ENCODE measurements at places on chromosomes 16 and 17.

GRCh38 chr16:71498031-71498430 is 8.9 kb upstream of the ZNF19 start:
- DNase-seq: no peak

- peak; percentile 51 for DNase-seq
Observed at GRCh38 chr16:17173281-17173680, 297.5 kb downstream of the XYLT1 start.

DNA sequence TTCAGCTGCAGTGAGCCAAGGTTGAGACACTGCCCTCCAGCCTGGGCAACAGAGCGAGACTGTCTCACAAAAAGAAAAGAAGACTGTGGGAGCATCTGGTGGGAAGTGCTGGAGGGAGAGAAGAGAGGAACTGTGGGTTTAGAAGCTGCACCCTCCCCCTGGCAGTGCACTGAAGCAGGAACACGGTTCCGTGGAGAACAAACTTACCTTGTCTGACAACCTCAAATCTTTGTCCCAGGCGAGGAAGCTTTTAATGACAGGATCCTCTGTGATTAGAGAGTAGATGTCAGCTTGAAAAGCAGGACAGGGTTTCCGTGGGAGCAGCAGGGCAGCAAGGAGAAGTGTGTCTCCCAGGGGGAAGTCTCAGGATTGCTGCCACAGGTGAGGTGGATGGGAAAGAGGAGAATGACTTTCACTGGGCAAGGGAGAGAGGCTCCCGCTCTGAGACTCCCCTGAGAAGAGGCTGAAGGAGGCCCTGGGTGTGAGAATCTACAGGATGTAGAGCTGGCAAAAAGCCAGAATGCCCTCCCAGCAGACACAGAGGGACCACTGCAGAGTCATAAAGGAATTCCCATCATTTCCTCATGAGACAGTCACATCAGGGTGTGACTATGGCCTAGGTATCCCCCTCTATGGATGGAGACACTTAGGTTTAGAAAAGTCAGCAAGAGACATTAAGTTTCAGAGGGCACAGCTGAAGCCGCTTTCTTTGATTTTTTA is 22.9 kb downstream of the PRR11 start:
- no peak for DNase-seq

DNA sequence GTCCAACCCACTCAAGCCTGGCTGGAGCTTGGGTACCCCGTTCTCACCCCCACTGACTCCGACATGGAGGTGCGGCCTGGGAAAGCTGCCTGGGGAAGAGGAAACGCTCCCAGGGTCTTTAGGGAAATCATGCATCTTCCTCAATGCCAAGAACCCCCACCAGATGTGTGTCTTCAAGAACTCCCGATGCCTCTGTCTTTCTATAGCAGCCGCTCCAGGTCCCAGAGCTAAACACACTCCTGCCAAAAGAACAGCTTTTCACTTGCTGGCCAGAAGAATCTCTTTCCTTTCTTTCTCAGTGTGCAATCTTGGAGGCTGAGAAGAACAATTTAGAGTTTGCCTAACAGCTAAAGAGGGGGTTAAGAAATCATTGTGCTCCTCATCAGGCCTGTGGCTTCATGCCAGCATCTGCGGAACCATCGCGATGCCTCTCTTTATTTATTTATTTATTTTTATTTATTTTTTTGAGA is 41.1 kb upstream of the MTSS2 start:
- DNase-seq: no peak

DNA sequence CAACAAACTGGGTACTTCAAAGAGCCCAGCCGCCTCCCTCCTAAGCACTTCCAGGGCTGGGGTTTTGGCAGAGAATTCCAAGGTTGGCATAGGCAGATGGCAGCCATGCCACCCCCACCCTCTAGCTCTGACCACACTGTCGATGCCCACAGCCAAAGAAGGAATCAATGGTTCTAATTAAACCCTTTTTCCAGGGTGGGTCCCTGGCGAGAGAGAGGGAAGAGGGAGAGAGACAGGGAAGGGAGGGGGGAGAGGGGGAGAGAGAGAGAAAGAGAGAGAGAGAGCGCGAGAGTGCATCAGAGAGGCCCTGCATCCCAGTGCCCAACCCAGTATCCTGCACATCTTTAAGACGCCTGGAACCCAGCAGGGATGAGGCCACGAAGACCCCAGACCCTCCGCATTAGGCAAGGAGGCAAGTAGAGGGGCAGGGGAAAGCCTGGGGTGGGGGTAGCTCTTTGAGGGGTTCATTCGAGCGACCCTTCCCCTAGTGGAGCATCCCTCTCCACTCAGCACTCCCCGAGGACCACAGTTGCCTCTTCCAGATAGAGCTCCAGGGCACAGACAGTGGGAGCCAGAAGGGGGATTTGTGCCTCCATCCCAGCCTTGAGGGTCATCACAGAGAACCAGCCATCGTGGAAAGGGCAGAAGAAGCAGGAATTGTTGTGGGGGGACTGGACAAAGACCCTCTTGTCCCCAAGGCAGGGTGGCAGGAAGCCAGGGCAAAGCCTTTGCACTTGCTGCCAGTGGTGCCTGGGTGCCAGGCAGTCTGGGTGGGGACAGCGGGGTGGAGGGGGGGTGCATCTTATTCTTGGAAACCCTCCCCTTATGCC is 2.6 kb downstream of the SRCIN1 start:
- no peak for DNase-seq

DNA sequence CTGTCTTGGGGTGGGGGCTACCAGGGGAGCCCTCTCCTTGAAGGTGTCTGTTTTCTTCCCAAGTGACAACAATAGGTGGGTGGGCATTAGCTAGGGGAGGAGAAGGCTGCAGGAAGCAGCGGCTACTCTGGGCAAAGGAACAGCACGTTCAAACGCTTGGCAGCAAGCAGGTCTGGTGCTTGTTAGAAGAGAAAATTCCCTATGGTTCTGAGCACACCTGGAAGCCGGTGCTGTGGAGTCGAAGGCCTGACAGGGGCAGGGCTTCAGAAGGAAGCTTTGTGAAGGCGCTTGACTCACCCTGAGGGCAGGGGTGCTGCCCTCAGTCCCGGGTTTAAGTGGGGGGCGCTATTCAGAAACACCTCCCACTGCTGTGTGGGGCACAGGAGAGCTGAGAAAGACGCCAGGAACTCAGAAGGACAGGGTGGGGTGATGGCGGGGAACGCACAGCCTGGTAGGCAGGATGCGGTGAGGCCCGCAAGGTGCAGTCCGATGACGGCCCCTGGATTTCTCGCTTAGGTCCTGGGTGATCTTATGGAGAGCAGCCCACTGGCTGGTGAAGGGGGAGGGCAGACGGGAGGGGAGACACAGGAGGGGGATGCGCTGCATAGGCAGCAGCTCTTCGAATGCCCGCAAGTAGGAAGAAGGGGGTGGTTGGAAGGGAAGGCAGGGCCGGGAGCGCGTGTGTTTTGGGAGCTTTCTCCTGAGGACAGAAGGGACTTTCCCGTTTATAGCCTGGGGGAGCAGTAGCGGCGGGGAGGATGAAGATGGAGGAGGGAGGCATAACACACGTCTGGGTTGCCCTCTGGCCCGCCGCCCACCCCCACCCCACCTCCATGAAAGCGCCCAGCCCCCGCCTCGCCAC is 3.2 kb downstream of the GJD3 start:
- DNase-seq: no peak

- DNase-seq: no peak
Observed at GRCh38 chr17:63768433-63768832, 5.0 kb downstream of the CCDC47 start.

DNA sequence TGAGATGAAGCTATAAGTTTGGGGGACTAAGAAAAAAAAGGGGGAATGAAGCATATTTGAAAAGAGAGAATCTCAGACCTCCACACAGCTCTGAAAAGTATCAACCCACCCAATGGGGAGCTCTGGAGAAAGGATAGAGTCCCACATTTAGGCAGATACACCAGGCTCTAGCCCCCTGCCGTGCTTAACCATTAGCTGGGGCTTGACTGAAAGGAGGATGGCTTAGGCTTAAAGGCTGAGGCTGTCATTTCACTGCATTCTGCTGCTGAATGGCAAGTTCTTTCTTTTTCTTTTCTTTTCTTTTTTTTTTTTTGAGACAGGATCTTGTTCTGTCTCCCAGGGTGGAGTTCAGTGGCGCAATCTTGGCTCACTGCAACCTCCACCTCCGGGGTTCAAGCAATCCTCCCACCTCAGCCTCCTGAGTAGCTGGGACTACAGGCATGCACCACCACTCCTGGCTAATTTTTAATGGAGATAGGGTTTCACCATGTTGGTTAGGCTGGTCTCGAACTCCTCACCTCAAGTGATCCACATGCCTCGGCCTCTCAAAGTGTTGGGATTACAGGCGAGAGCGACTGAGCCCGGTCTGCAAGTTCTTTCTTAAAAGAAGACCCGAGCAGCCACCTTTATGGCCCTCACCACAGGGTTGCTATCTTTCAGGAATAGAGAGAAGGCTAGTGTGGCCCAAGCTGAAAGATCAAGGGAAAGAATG is 9.0 kb upstream of the MMP2 start:
- DNase-seq: no peak

GRCh38 chr16:85370543-85370880 is 242.6 kb upstream of the GSE1 start:
- no peak for DNase-seq

DNA sequence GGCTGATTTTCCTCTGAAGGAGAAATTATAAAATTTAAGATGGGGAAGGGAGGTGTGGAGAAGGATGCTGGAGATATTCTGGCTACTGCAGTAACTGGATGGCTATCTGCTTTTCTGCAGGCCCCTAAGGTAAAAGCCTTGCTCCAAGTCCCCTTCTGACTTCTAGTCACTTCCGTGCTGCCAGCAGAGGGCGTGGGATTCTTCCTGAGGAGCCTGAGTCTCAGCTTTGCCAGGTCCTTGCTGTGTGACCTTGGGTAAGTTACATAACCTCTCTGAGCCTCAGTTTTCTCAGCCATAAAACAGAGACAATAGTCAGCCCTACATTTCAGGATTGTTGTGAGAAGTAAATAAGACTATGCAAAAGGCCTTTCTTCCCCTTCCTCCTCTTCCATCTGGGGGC is 24.3 kb upstream of the TMEM220 start:
- DNase-seq: peak; percentile 19

DNA sequence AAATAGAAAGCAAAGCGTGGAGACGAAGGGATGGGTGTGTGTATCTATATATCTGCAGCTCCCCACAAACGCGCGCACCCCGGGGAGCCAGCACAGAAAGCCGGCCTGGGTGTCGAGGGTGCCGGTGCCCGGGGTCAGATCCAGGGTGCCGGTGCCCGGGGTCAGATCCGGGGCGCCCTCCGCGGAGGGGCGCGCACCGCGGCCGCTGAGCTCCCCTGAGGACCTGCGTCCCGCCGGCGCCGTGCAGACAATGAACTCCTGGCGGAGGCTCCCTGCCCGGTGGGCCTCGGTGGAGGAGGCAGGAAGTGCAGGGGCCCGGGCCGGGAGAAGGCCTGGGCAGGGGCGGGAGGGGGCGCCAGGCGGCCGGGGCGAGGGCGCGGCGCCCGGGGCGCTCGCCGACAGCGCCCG is 1.1 kb downstream of the ZNF423 start:
- DNase-seq: no peak

DNA sequence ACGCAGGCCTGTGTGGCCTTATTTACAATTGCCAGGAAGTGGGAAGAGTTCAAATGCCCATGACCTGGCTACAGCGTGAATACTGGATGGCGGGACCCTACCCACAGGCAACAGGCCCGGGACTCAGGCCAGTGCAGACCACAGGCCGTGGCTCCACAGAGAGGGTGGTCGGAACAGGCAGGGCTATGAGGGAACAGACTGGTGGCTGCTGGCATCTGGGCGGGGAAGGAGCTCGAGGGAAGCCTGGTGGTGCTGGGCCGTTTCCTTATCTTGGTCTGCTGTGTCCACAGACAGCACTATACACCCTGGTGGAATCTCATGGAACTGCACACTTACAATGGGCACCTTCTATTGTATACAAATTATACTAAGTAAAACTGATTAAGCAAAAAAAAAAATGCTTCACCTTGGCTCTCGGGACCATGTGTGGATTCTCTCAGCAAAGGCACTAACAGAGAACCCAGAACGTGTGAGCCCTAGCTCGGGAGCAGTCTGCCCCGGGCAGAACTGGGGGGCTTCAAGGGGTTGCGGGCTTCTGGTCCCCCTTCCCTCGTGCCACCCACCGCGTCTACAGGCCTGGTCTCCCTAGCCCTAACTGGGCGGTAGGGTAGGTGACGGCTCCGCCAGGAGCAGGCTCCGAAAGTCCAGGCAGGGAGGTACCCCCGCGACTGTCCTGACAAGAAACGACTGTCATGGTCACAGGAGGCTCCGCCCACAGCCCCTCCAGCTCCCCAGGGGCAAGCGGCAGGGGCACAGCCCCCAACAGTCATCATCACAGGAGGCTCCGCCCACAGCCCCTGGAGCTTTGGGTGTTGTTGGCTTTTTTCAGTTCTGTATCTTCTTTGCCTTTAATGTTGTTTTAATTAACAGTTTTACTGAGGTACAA is 21.8 kb downstream of the CEP131 start:
- peak; percentile 30 for DNase-seq

All from CD4-positive, alpha-beta T cell treated with Interferon alpha-2 for 1 hour (primary cell).